HFFc6 (cell line): ENCODE measurements at places on chromosomes 2 and 18.

- peaks cover 20% of the 10 kb centered on the region for H3K36me3 ChIP-seq
- peak; percentile 80 for DNase-seq
- no peaks in the 10 kb centered on the region for H3K27me3 ChIP-seq
- H3K4me1 ChIP-seq = peaks cover 83% of the 10 kb centered on the region
- H3K4me3 ChIP-seq = peak overlapping the region; percentile 52
Observed at GRCh38 chr18:60044290-60045006, 144.7 kb downstream of the PMAIP1 start.

GRCh38 chr18:44938720-44939665, 258.3 kb downstream of the SETBP1 start:
- H3K27ac ChIP-seq = no peak overlapping the region
- no peak for DNase-seq
- peaks cover 10% of the 10 kb centered on the region; the same call in 1 of the 2 replicates for H3K27me3 ChIP-seq
- H3K4me1 ChIP-seq = no peaks in the 10 kb centered on the region
- no peaks in the 10 kb centered on the region for H3K36me3 ChIP-seq

DNA sequence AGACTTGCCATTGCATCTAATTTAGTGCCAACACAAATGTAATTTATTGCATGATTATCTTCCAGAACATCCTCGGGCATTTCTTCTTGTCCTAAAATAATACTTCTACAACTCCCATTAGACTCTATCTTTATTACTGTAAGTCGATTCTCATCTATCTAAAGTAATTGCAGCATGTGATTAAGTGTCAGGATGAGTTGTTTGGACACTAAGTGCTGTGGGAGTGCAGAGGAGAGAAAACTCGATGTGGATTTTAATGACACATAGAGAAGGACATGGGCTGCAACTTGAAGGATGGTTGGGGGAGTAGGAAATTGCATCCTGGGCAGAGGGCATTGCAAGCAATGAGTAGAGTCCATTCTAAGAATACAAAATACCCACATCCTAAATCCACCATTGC, 33.5 kb downstream of the STAT4 start:
- H3K36me3 ChIP-seq = no peaks in the 10 kb centered on the region
- H3K4me1 ChIP-seq = peaks cover 20% of the 10 kb centered on the region
- no peak for DNase-seq
- H3K27me3 ChIP-seq = peaks cover 2% of the 10 kb centered on the region

DNA sequence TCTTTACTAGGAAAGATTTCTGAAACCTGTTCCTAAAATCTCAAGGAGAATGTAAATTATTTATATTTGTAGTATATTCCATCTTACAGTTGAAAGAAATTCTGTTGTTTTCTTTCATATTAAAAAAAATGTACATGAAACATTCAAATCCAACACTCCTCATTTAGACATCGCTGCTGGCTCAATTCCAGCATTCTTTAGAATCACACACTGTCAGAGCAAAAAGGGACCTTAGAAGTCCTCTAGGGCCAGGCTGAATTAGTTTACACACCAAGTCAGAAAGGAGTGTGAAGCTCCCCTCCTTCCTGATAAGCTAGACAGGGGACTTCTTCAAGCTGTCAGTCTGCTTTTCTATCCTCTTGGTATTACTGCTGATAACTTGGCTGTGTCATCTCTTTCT, 158.6 kb upstream of the LTBP1 start:
- peaks cover 20% of the 10 kb centered on the region for H3K36me3 ChIP-seq
- H3K4me3 ChIP-seq = no peak overlapping the region
- H3K4me1 ChIP-seq = no peaks in the 10 kb centered on the region
- no peaks in the 10 kb centered on the region for H3K27me3 ChIP-seq

DNA sequence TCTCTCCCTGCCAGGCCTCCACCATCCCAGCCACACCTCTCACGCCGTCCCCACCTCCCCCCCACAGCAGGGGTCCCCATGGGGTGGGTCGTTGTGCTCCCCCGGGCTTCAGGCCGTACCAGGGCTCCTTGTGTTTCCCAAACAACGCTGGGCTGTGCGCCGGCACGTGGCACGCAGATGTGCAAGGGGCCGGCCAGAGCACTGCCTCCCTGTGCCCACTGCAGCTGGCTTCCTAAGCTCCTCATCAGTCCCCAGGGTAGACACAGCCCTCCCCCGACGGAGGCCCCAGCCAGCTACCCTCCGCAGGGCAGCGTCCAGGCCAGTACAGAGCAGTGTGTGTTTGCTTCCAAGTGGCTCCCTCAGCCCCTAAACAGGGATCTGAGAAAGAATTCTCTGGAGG, 34.0 kb downstream of the BIN1 start:
- H3K27me3 ChIP-seq = peaks cover 3% of the 10 kb centered on the region
- H3K4me1 ChIP-seq = no peaks in the 10 kb centered on the region
- no peak overlapping the region for H3K27ac ChIP-seq

DNA sequence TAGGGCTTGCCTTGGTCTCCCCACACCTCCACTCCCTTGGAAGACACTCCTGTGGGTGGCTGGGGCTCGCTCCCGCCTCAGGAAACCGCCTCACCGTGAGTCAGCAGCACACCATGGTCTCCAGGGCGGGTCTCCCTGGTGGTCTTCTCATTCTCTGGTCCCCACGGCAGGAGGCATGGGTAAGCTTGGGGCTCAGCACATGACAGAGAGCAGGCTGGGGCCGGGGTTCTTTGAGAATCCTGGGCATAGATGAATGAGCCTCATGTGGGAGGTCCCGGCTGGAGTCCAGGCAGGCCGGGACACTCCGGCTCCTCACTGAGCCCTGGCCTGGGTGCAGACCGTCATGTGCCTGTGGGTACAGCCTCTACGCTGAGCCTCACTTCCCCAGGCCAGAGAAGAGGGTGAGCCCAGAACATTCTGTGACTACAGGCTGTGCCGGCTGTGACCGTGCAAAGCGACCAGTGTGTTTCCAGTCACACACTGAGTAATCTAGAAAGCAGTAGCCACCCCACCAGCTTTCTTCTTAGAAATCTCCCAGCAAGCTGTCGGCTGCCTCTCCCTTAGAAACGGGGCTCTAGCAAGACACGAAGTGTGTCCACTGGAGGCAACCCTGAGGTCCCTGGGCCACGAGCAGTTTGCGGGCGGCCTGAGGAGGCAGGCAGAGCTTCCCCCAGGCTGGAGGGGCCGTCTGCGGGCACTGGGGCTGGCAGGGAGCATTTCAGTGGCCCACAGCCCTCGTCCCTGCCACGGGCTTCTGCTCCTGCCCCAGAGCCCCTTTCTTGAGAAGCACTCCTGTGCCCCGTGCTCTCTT, 93.1 kb downstream of the RHOB start:
- DNase-seq = no peak
- H3K36me3 ChIP-seq = no peaks in the 10 kb centered on the region
- peaks cover 13% of the 10 kb centered on the region for H3K4me1 ChIP-seq
- peaks cover 20% of the 10 kb centered on the region for H3K27me3 ChIP-seq
- no peak overlapping the region for H3K4me3 ChIP-seq
- H3K27ac ChIP-seq = peak overlapping the region; percentile 36; the same call in 1 of the 2 replicates

DNA sequence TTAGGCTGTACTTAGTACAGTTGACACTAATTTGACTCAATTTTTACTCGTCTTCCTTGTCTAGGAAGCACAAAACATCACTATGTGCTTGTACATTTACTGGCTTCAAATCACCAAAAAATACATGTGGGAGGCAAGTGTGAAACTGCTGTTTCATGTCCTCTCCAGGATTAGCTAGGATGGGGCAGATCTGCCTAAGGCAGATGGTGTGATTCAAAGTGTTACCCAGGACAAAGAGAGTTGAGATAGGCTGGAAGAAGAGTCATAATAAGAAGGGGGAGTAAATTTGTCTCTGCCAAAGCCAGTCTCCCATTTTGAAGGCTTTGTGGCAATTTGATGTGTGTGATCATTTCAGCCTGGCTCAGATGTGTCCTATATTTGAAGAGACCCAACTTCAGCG, 821.6 kb upstream of the ZEB2 start:
- H3K36me3 ChIP-seq = peaks cover 5% of the 10 kb centered on the region
- H3K4me1 ChIP-seq = peaks cover 29% of the 10 kb centered on the region
- H3K27me3 ChIP-seq = no peaks in the 10 kb centered on the region

GRCh38 chr2:37934591-37935513, 9.8 kb downstream of the RMDN2 start:
- H3K36me3 ChIP-seq = peaks cover 12% of the 10 kb centered on the region
- H3K27me3 ChIP-seq = peaks cover 4% of the 10 kb centered on the region; the same call in 1 of the 2 replicates
- DNase-seq = no peak
- no peak overlapping the region for H3K27ac ChIP-seq
- H3K4me1 ChIP-seq = peaks cover 33% of the 10 kb centered on the region

GRCh38 chr2:132670496-132671150, 618 bp upstream of the LYPD1 start:
- H3K4me3 ChIP-seq = peak overlapping the region; percentile 87
- peaks cover 34% of the 10 kb centered on the region for H3K4me1 ChIP-seq
- H3K27me3 ChIP-seq = peaks cover 8% of the 10 kb centered on the region; the same call in 1 of the 2 replicates
- H3K27ac ChIP-seq = peak overlapping the region; percentile 52; the same call in 1 of the 2 replicates

GRCh38 chr2:65077898-65078297, 21.7 kb downstream of the CEP68 start:
- H3K36me3 ChIP-seq = peaks cover 37% of the 10 kb centered on the region
- no peak overlapping the region; the same call in 1 of the 2 replicates for H3K4me3 ChIP-seq
- H3K27me3 ChIP-seq = peaks cover 15% of the 10 kb centered on the region

DNA sequence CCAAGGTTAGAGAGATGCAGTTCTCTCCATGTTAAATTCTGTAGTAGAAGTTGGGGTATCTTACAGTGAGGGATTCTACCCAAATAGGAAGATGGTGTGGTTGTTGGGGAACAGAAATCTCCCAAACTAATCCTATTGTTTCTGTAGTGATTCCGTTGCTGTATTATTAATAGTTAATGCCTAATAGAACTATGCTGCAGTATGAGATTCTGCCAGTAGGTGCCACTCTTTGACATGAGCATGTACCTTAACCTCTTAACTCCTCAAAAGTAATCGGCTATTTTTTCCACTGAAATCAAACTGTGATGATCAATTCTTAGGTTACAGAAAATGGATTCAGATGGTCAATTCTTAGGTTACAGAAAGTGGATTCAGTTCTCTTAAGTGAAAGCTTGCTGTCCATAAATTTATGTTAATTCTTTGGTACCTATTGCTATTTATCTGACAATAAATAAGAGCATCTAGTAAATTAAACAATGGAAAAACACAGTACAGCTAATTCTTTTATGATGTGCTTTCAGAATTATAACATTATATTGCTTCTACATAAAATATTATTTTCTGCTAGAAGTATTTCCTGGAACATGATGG, 97.9 kb upstream of the DLX2 start:
- H3K4me3 ChIP-seq = no peak overlapping the region
- H3K36me3 ChIP-seq = peaks cover 13% of the 10 kb centered on the region
- no peaks in the 10 kb centered on the region; the same call in 1 of the 2 replicates for H3K27me3 ChIP-seq
- H3K4me1 ChIP-seq = peaks cover 44% of the 10 kb centered on the region
- H3K27ac ChIP-seq = no peak overlapping the region
- peak; percentile 52 for DNase-seq

GRCh38 chr2:74648009-74648443, at the start of gene M1AP:
Gene M1AP, minus strand, starts transcription at chr2:74648330. Its CDS starts 8,055 bp downstream, at chr2:74640275.
- DNase-seq = no peak
- H3K36me3 ChIP-seq = no peaks in the 10 kb centered on the region
- no peak within 1 kb of the TSS for H3K27ac ChIP-seq
- H3K4me3 ChIP-seq = no peak within 1 kb of the TSS
- H3K4me1 ChIP-seq = no peaks in the 10 kb centered on the region
